ENCODE measurements at places on chromosomes 2 and 18.

- DNase-seq: no peak
Measured at GRCh38 chr2:223642506-223642905, 40.3 kb upstream of the SCG2 start.

GRCh38 chr2:135948642-135949355 is 36.6 kb downstream of the DARS1 start:
- DNase-seq: no peak

DNA sequence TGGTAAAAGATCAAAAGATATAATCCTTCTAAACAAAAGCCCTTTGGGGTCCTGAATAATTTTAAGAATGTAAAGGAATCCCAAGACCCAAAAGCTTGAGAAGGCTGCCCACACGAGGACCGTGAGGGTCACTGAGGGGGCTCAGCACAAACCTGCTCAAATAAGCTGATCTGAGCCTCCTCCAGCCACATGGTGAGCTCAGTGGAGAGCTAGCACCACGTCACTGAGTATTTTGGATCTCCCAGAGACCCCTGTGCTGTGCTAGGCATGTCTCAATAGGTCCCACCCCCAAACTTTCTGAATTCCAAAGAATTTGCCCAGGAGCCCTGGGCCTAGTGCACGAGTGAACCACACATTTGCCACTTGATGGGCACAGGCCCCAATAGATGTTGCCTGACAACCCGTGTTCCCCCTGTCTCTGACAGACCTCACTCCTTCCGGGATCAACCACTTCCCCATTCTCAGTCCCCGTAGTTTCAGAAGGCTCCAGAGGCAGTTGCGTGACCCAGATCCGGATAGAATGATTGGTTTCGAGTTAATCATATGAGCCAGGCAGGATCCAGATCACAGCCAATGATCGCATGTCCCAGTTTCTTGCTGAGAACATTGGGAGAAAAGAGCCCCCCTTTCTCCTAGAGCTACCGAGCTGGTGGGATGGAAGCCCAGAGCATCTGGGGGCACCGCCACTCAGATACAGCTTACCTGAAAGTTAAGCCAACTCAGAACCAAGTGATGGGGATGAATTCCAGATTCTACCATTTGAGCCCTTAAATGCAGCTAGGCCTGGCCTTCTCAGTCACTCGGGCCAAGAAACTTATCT is 203.8 kb downstream of the TNS1 start:
- no peak for DNase-seq

GRCh38 chr2:160294889-160295288 is 94.8 kb upstream of the ITGB6 start:
- no peak for DNase-seq

DNA sequence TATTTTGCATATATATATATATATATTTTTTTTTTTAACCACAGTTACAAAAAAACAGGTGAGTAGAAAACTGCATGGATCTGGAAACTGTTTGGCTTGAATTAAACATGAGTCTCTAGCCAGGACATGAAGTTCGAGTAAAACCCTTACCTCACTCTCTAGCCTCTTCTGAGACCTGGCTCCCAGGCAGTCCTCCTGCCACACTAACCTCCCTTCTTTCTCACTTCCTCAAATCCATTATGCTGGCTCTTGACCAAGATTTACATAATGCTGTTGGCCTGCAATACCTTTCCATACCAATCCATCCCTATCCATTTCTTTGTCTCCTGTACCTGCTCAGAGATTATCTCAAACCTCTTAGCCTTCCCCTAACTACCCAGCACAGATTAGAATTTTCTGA is 34.0 kb downstream of the PIGN start:
- no peak for DNase-seq

All from stimulated activated CD4-positive, alpha-beta T cell treated with anti-CD3 and anti-CD28 coated beads, Interleukin-12 subunit alpha, Interleukin-12 subunit beta, amount 100 ng/mL, for 4 hours (primary cell).